ENCODE measurements at places on chromosomes 1 and 21.

DNA sequence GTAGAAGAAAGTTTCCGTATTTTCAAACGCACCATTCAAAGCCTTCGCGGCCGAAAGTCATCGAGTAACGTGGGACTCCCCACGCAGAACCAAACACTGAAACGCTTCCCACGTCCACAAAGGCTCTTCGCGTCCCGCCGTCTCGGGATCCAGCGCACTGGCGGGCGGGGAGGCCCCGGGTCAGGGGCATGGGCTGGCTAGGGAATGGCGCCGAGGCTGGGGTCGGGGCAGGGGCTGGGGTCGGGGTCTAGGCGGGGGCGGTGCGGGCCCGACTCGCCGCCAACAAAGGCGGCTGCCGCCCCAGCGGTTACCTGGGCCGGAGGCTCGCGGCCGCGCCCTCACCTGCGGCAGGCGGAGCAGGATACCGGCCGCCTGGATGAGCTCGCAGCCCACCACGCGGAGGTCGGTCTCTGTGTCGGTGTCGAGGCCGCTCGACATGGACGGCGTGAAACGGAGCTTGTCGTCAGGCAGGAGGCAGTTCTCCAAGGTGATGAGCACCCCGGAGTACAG is 403 bp downstream of the CCNL2 start:
- no peak for DNase-seq

DNA sequence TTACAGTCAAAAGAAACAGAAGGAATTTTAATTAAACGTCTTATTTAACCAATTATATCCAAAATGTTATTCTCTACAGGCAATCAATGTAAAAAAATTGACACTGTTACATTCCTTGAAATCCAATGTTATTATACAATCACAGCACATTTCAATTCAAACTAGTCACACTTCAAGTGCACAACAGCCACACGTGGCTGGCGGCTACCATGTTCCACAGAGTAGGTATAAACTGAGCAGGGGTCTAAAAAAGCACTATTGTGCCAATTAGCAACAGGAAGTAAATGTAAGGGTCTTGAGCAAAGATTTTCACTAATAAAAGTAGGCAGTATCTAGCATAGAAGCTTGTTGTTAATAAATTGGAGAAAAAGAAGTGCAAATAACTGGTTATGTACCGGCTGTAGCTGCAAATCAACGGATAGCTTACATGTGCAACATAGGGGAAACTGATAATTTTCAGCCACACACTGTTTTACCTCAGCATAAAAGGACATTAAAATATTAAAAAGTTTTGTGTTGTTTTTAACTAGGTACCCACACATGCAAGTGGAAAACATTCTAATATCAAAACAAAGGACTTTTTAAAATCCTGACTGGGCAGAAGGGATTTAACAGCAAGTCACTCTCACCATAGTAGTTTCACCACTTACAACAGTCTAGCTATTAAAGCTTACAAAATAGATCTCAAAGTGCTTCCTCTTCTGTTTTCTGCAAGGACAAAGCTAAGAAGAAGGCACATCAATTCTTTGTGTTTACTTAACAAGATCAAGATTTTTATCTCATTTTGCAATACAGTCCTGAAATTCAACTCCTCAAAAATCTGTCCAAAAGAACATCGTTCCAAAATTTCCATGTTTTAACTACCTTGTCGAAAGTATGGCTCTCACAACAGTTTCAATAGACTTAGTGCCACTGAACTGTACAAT is 2.5 kb downstream of the CSDE1 start:
- no peak for DNase-seq

- DNase-seq: no peak
These were observed 4.0 kb upstream of the HSD3B2 start for GRCh38 chr1:119410961-119411360.

DNA sequence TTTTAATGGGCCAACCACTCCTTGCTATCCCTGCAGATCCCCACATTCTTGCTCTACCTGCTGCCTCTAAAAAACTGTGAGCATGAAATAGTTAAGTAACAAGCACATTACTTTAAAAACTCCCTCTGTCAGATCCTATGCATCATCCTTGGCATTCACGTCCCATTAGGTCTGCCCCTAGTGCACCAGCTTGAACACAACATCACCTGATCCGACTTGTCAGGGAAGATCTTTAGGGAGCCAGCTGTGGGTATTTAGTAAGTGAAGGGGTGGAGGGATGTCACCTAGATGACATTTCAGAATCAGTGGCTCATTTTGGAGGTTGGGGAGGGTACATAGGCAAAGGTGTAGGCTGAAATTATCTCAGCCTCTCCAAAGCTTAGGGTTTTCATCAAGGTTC is 33.5 kb downstream of the RXRG start:
- DNase-seq: no peak

- DNase-seq: no peak
These were observed 124.2 kb upstream of the IFFO2 start for GRCh38 chr1:19080721-19081120.
